Mammary epithelial cell (primary cell): ENCODE measurements at places on chromosomes 1 and 21. TPM values are rescaled to one million over a fixed set of nuclear protein-coding genes. Genes with fewer than 3 reads are reported as not detected.

The RUNX3 gene
- total RNA-seq = 2.8 TPM

DNA sequence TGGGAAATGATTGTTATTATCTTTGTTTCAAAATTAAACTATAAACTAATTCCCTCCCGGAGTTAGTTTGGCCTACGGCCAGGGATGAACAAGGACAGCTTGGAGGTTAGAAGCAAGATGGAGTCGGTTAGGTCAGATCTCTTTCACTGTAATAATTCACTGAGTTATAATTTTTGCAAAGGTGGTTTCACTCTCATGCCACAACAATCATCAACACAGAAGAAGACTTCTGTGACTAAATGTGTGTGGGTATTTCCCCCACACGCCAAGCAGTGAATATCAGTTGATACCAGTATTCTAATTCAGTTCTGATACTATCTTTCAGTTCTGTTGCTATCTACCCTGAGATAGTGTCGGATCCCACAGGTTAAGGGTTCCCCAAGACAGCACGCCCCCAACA, 215.1 kb downstream of the S1PR1 start:
- DNase-seq = no peak

DNA sequence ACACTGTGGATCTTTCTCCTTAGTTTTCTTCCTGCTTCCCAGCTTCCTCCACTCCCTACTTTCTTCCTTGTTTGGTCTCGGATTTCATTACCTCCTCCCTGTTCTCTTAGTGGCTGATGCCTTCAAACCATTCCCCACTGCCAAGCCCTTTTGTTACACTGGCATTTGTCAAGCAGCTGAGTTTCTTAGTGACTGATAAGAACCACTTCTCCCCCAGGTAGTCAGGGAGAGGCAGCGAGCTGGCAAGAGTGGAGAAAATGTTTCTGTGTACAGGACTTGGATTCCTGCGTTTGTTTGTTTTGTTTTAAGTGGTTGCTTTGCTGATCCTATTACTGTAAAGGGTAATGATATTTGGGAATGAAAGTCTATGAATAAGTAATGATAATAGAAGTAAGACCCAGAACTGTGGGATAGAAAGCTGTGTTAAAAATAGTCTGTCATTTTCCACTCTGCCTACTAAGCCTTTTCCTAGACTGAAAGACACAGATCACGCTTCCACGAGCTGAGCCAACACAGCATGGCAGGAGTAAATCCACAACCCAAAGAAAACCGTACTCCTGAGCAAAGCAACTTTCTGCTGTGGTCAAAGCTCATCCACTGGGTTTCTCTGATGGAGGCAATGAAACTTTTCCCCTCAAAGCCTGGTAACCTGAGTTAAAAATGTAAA, 10.1 kb upstream of the SERTAD4 start:
- DNase-seq = no peak

The FAM151A gene
- total RNA-seq = not detected

The MYOC gene
- not detected in 2 replicates for total RNA-seq

- DNase-seq = peak; percentile 26
Measured at GRCh38 chr1:231039161-231040018, 664 bp downstream of the FAM89A start.
